ENCODE measurements at places on chromosomes 4 and X.

GRCh38 chrX:30538271-30538670 is 39.3 kb downstream of the TASL start:
- DNase-seq, result no peak

DNA sequence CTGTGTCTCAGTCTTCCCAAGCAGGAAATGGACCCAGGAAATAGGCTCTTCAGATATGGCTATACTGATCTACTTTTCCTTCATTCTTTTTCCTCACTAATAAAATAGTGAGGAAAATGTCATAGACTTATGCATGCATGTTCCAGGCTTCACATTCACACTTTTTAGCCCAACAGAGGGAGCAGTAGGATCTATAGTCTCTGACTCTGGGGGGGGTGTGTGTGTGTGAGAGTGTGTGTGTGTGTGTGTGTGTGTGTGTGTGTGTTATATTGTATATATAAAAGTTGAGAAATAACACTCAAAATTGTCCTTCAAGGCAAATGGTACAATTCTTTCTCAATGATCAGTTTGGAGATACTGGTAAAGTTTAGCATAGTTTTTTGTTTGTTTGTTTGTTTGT is 297.2 kb upstream of the GALNT7 start:
- DNase-seq, result no peak

- DNase-seq, result no peak
These were observed 5.5 kb downstream of the SAT1 start for GRCh38 chrX:23788521-23788920.

DNA sequence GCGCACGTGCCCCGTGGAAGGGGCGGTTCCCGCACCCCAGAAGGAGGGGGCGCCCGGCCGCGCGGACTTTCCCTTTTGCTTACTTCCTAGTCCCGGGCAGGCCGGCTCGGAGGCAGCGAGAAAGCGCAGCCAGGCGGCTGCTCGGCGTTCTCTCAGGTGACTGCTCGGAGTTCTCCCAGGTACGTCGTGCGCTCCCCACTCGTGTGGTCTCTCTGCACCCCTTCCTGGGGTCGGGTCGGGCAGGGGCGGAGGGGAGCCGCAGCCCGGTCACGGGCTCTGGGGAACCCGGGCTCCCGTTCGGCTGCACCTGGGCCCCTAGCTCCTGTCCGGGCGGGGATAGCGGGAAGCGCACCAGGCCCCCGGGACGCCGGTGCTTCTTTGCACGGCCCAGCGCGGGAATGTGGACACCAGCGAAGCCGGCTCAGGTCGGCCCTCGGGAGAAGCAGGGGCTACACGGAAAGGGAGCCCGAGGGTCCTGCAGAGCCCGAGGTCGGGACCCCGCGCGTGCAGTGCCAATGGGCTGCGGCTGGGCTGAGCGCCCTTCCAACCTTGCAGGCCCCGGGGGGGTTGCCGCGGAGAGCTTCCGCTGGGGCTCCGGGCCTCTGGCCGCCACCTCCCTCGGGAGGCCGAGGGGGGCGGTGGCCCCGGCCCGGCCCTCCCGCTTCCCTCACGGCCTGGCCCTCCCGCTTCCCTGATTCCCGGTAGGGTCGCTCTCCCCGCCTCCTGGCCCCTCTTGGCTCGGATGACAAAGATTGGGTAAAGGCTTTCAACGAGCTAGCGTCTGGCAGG is at the start of gene TLR2:
Gene TLR2, plus strand, starts transcription at position 99 of the 789 bp plus-strand sequence. CDS start 18,628 bp downstream, outside the sequence.
- peak; percentile 8 for DNase-seq

DNA sequence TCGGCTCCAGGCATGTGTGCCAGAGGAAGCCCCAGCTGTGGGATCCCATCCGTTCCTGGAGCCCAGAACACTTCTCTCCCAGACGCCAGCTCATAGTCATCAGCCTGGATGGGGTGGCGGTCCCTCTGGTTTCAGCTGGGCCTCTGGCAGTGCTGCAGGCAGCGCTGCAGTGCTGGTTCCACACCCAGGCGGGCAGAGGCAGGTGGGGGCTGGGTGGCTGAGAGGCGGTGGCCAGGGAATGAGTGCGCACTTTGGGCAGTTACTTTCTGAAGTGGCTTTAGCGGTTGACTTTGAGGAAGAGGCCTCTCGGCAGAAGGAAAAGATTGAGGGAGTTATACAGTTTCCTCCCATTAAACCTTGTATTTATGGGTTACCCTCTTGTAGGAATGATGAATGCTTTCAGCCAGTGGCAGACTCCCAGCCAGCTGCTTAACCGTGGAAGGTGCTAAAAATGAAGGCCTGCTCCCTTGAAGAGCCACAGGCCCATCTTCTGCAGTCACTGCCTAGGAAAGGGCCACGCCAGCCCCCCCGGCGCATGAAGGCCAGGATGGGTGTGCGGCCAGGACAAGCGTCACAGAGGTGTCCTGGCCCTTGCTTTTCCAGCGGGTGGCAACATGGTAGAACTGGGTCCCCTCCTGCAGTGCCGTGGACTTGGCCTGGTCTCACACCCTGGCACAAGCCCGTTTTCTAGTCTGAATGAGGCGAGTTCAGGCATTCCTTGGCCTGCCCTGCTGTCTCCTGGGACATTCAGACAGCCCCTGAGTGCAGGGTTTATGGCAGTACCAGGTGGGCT is 9.9 kb downstream of the TADA2B start:
- DNase-seq, result no peak

DNA sequence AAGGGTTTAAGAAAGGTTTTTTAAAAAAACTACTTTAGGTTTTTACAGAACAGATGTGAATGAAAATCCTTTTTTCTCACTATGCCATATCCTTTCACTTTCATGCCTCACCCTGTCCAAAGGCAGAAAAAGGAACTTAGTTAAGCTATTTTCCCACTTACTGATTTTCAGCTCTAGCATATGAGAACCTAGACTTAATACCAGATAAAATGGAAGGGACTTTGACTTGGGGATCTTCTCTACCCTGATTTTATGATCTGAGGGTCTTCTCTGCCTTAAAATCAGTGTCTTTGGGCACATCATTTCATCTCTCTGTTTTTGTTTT is 42.4 kb downstream of the FNIP2 start:
- DNase-seq, result no peak

GRCh38 chr4:72486991-72487390 is 82.0 kb downstream of the ADAMTS3 start:
- no peak for DNase-seq

DNA sequence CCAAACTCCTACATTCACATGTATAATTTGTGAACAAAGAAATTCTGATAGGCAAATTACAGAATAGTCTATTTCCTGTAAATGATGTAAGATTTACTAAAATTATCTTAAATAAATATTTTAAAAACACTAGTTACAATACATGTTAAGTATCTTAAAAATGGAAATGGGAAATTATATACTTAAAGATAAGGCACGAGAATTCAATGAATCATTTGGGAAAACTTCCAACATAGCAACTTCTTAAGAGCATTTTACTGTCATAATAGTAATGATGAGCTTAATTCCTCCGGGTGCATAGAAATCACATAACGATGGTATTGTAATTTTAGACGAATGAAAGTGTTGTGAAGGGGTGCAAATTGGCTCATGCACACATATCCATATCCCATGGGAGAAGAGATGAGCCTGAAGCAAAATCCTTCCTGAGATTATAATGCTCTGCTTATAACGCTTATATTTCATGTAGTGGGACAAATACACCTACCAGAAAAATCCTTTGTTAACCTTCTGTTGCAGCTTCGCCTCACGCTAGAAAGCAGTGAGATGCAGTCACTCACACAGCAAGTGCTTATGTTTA is 873.5 kb downstream of the PDHA2 start:
- no peak for DNase-seq

GRCh38 chrX:9466736-9467135 is 1.9 kb downstream of the TBL1X start:
- DNase-seq, result no peak

DNA sequence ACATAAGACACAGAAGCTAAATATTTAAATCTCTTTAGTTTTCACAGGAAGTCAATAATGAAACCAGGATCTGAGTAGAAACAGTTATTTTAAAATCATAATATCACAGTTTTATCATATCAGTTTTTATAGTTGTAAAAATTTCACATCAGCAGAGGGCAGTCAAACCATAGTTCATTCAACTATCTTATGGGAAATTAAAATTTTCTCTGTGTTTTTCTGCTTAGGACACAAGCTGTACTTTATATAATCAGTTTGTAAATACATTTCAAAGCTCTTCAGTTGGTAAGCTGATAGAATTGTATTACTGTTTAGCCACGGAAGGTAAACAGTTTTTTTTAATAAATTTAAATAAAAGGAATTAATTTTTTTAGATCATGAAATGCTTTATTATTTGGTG is 204.8 kb upstream of the NUDT6 start:
- no peak for DNase-seq

DNA sequence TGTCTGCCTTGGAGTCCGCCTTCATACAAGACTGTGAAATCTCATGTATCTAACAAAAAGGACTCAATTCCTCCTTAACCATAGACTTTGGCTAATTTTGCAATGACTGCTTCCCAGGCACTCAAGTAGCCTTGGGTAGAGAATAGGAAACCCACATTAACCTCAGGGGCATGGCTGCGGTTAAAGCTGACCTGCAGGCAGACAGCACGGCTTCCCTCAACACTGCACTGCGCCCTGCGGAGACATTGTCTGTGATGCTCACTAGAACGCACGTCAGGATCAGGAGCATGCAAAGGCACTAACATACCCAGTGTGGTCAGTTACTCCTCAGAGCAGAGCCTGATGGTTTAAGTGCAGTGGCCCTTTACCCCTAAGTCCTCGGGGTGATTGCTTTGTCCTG is 10.3 kb upstream of the GPR143 start:
- no peak for DNase-seq

GRCh38 chr4:175444512-175444911 is 367.6 kb downstream of the GPM6A start:
- DNase-seq, result no peak
